ENCODE measurements at places on chromosomes 1 and 21.
A peak's percentile ranks its signal among the peaks of the same experiment; 100 is the strongest.

DNA sequence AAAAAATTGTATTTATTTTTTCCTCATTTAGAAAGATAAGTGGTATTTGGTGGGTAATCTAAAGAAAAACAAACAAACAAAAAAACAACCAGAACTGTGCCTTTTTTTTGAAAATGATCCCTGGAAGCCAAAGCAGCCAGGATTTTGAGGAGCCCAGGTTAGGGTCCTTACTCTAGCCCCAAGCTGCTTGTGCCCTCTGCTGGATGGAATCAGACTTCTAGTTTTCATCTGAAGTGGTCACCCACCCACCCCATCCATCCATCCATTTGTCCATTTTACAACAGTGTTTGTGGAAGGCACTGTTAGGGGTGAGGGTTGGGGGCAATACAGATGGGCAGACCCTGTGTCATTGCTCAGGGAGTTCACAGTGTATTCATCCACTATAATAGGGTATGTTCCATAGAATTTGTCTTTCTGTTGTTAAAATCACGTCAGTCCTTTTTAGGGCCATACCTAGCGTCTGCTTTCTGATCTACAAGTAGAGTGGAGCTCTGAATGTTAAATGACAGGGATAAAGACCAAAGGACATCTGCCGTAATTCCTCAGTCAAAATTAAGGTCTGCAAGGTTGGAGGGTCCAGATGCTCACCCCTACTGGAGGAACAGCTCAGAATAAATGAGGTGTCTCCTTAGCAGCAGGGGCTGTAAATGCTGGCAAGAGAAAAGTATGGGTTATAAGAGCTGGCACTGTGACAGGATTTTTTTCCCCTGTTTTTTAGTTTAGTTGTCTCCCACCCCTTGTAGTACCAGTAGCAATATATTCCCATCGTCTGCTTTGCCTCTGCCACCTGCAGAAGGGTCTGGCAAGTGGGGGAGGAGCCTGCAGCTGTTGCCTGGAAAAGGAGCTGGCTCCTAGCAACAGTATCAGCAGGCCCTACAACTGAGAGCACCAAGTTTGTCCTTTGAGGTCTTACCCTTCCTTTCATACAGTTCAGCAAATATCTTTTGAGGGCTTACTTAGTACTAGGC lies 3.2 kb downstream of the LRRC42 start:
- no peak for DNase-seq

GRCh38 chr1:150622303-150622975 lies 7.0 kb downstream of the ENSA start:
- no peak for DNase-seq

DNA sequence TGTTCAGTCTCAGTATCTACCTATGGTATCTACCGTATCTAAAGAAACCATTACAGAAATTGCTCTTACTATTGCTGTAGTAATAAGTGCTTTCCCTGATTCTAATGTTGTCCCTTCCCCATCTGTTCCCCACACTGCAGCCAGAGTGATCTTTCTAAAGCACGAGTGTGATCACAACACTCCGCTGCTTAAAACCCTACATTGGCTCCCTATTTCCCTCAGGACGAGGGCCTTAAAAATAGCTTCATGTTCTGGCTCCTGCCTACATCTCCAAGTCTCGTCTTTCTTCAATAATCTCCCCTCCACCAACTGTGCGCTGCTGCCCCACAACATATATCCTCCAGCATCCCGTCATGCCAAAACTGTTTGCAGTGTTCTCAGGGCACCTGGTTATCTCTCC lies 150.6 kb downstream of the SDCCAG8 start:
- no peak for DNase-seq

- no peak for DNase-seq
These were observed 12.4 kb downstream of the CDC14A start for GRCh38 chr1:100364697-100365096.

- no peak for DNase-seq
These were observed 9.2 kb downstream of the FCRL3 start for GRCh38 chr1:157691285-157691920.

GRCh38 chr1:167066333-167067122 lies 23.6 kb downstream of the GPA33 start:
- peak; percentile 64 for DNase-seq

DNA sequence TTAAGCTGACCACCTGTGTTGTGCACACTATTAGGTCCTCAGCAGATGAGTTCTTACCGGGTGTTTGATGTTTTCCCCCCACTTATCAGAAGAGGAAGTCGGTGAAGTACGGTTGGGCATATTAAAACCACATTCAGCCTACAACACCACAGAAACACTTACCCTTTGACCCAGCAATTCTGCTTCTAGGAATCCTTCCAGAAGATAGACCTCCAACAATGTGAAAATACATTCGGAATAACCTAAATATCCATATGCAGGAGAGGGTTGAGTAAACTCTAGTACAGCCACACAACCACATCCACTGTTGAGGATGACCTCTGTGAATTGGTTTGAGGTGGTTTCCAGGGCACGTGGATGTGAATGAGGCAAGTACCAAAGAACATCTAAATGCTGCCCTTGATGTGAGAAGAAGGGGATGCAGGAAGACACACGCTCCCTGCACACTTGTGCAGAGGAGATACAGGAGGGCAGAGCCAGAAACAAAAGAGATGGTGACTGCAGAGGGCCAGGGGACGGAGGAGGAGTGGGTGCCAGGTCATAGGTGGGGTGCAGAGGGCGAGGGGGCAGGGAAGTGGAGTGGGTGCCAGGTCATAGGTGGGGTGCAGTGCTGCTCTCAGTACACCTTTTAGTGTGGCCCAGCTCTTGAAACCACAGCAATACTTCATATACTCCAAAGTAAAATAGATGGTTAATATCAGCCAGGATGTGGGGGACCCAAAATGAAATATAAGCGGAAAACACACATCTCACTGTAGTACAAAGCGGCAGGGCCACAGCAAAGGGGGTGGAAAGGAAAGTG lies 12.8 kb downstream of the ADARB1 start:
- no peak for DNase-seq

DNA sequence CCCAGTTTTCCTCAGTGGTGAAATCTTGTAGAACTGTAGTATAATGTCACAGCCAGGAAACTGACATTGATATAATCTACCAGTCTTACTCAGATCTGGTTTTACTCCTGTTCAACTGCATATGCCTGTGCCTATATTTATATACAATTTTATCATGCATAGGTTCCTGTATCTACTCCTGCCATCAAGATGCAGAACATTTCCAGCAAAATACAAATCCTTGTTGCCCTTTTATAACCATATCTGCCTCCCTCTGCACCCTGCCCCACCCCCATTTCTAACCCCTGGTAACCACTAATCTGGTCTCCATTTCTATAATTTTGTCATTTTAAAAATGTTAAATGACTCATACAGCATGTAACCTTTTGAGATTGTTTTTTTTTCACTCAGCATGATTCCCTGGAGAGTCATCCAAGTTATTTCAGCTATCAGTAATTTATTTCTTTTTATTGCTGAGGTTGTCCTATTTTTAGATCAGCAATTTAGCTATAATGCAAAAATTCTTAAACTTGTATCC lies 8.1 kb downstream of the UTP25 start:
- DNase-seq = no peak

DNA sequence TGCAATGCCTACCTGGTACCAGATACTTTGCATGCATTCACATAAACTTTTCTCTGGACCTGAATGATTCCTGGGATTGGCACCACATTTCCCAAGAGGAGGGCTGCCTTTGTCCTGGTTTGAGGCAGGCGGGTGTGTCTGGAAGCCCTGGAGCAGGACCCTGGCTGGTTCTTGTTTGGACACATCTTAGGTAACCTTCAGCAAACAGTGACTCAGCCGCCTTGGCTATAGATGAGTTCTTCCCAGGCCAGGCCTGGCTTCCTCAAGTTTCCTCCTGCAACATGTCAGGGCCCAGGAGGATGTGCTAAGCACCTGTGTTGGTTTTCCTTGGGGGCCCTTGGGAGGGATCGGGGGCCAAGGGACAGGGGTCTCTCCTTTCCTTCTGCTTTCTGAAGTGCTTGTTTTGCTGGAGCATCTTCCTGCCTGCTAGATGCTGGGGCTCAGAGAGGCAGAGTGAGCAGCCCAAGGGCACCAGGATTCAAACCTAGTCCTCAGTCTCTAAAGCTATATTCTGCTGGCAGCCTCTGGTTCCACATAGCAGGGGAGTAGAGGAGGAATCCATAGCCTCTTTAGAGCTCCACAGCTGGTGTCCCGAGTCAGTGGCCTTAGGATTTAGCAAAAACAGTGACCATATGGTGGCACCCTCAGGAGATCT lies 38.2 kb downstream of the PAX7 start:
- no peak for DNase-seq

DNA sequence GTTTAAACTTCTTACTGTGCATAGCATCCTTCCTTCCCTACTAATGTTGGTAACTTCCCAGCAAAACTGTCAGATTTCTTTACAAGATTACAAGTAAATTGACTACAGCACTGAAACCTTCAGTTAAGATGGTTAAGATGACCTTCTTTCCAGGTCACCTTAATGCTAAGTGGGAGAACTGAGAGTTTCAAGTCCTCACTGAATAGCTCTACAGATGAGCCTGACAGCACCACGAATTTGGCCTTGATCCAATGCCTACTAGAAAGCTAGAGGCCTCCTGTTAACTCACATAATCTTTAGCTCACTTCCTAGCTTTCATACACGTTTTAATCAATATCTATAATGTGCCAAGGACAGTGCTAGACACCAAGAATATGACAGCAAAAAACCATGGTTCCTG lies 276.0 kb upstream of the PLD5 start:
- DNase-seq = no peak

DNA sequence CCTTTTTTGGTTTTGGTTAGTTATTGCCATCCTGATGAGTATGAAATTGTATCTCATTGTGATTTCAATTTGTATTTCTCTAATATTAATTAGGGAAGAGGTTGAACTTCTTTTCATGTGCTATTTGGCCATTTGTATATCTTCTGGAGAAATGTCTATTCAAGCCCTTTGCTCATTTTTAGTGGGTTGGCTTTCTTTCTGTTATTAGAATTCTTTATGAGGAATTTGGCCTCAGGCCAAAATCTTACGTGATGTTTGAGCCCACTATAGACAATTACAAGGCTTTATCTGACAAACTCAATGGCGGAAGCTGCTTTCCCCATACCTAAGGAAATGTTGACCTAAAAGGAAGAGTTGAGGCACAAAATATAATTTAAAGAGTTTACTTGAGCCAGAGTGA lies 32.9 kb downstream of the IVNS1ABP start:
- no peak for DNase-seq

DNA sequence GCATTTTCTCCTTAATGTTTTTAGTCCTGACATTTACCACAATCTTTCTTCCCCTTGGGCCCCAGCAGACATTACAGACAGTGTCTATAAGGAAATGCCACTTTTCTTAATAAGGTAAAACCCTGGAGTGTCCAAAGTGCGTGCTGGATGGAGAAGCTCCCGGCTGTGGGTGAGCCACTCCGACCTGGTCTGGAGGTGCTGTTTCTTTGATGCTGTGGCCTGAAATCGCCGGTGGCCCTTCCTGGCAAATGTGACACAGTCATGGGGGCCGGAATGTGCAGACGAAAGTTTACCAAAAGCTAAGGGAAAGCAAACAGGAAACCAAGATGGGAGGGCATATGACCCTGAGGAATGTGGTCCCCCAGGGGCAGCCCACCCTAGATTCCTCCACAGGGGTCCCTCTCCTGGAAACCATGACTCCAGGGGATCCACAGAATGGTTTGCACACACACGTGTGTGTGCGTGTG lies 77.9 kb downstream of the FHAD1 start:
- no peak for DNase-seq

- DNase-seq = no peak
These were observed 41.1 kb downstream of the TNFSF18 start for GRCh38 chr1:173009597-173009996.

DNA sequence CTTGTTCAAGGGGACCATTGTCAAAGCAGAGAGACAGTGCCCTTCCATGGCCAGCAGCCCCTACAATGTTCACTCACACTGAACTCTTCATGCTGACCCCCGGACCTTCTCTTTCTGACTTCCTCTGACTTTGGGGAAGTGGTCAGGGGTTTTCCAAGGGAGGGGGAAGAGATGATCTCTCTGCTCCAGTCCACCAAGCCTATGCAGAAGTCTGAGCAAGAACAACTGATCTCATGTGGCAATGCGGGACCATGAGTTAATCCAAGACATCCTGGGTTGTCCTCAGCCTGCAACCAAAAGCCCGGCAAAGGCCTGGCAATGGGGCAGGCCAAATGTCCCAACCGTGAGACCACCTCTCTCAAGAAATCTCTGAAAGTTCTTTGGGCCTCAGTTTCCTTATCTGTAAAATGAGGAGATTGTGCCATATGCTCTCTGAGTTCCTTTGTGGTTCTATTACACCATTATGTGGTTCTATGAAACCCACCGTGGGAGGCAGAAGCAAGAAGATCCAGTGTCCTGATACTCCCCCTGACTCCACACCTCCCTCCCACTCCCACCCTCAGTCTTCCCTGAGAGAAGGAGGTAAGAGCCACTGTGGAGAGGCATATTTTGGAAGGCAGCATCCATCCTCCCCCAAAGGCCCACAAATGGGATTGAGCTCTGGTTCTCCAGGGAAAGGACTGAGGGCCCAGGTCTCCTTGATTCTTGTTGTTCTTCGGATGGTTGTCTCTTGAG lies 11.8 kb upstream of the ARHGEF2 start:
- DNase-seq = no peak

GRCh38 chr1:157517016-157517415 lies 35.3 kb downstream of the FCRL5 start:
- DNase-seq = no peak

DNA sequence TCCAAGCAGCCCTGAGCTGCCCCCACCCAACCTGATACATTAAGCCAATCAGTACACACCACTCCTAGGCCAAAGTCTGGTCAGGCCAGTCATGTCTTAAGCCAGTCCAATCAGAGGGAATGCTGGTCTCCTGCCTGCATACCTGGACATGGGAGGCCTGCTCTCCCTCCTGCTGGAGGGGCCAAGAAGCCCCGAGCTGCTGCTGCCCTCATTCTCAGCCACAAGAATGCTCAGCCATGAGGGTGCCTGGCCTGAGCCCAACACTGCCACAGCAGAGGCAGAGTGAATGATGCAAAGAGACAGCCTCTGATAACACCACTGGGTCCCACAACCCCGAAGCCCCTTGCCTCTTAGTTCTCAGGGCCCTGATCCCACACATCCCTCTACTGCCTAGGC lies 23.0 kb downstream of the CHD5 start:
- DNase-seq = no peak

DNA sequence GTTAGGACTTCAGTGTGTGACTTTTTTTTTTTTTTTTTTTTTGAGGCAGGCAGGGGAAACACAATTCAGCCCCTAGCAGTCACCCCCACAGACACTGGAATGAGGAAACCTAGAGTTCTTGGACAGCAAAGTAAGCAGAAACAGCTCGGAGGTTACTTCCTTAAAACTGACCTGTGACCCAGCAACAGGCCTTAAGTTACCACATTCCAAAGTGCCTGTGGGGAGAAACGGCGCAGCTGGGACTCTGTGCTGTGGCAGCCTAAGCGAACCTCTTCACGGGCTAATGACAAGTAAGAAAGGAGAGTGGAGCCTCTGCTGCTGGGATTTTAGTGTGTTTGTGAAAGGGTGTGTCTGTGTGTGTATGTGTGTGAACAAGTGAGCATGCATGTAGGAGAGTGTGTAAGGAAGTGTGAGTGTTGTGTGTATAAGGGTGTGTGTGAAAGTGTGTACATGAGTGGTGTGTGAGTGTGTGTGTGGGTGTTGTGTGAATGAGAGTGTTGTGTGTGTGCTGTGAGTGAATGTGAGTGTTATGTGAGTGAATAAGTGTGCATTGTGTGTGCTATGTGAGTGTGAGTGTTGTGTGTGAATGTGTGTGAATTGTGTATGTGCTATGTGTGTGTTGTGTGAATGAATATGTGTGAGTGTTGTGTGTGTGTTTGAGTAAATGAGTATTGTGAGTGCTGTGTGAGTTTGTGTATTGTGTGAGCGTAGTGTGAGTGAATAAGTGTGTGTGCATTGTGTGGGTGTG lies 180.8 kb downstream of the BRINP2 start:
- DNase-seq = no peak

Data from activated gamma-delta T cell treated with anti-CD3 and anti-CD28 coated beads, Interleukin-2, amount 50 U/mL, for 16 hours (primary cell).